NCI-H510A (cell line): ENCODE measurements at places on chromosomes 12 and 14.

GRCh38 chr12:66302827-66303169 is 505 bp downstream of the HELB start:
- DNase-seq, result no peak

GRCh38 chr14:100038065-100038464 is 27.2 kb upstream of the EVL start:
- DNase-seq, result no peak

DNA sequence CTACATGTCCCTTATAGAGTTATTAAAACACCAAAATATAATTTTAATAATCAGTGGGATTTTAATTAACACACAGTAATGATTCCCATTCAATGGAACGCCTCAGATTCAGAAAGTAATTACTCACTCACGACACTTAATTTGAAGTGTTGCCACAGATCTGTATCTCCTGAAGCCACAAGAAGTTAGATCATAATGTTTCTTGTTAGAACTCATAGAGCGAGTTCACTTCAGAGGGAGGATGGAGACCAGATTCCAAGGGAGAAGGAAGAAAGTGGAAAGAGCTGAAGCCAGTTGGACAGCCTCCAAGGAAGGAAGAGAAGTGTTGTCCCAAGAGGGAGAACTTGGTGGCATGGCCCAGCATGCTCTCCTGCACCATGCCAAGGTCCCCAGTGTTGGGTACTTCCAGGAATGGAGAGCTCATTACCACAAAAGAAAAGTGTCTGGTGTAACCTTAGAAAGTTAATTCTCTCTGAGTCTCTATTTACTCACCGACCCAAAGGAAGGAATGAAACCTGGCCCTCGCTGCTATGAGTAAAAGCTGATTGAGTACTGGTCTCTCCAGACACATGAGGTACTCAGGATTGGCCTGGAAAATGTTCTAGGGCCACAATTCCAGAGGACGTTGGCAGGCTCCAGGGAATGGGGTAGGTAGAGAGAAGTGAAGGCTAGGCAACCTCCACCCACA is 305.4 kb downstream of the BCL11B start:
- DNase-seq, result no peak

- DNase-seq, result no peak
Measured at GRCh38 chr14:105943973-105944602, 417.7 kb downstream of the TMEM121 start.

DNA sequence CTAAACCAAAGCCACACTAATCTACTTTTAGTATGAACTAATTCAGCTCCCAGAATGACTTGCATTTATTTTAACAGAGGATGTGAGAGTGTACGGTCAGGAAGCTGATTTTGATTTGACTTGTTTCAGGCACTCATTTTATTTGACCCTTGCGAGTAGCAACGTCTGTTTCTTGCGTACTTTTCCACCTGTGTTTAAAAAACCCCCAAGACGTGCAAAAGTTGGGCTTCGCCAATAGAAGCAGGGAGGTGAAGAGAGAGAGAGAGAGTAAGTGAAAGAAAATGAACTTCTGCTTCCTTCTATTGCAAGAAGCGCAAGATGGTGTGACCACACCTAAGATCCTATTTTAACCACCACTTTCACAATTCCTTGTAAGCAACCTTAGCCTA is 6.7 kb upstream of the SLC15A4 start:
- no peak for DNase-seq
